ENCODE measurements at places on chromosomes 6 and 20. TPM values are rescaled to one million over a fixed set of nuclear protein-coding genes. Genes with fewer than 3 reads are reported as not detected.

The MROH8 gene
- 5.8 TPM for total RNA-seq

- DNase-seq = no peak
Observed at GRCh38 chr6:168887621-168888020, 366.0 kb downstream of the THBS2 start.

- peak; percentile 33 for DNase-seq
Observed at GRCh38 chr20:43458422-43458924, 777 bp downstream of the SRSF6 start.

The MAD2L1BP gene
- total RNA-seq = 68.4 TPM

DNA sequence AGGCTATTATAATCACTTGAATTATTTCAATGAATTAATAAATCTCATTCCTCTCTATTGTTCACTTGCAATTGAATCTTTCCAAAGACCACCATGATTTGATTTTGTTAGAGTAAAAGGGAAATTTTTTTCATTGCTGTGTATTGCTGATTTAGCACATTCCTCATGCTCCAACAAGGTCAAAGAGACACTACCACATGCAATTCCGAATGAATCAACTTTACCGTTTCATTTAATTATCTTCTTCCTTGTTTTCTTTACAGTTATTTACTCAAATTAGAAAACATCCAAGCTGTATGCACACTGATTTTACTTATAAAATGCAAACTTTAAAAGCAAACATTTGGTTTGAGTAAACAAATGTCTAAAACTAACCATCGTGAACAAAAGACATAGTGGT, 967 bp downstream of the KIAA0408 start:
- DNase-seq = no peak

DNA sequence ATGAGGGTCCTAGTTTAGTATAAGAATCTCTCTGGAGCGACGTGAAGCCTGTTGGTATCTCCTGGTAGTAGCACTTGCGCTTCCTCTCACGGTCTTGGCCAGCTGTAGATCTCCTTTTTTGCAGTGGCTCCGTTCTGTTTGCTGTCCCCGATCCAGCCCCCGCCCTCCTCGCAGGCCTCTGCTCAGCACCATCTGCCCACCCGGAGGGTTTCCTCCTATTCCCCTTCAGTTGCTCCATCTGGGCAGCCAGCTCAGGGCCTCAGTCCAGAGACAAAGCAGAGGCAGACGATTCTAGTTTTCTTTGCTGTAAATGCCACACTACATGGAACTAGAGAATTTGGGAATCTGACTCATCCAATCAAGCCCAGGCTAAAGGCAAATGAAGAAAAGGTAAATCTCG, 126.6 kb downstream of the TIAM2 start:
- peak; percentile 17 for DNase-seq

The PAX1 gene
- total RNA-seq = not detected

The IBTK gene
- total RNA-seq = 19.6 TPM

GRCh38 chr6:99485395-99485773, 29.8 kb downstream of the USP45 start:
- no peak for DNase-seq

DNA sequence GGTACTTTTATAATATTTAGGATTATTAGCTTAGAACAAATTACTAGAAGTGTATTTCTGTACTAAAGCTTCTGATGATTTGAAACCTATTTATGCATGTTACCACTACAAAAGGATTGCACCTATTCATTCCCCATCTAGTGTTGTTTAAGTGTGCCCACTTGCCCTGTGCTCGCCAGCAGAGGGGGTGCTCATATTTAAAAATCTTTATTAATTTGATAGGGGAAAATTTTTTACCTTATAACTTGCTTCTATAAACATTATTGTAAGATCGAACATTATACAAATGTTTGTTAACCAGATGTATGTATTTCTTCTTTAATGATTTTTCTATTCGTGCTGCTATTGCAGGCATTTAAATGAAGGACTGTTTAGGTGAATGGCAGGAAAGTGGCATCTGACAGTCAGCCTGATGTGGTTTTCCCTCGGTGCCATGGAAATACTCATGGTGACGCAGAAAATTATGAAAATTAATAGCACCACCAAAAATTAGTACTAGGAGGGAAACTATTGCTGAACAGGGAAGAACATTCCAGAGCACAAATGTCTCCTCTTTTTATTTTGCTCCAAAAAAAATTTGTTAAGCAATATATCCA, 44.1 kb upstream of the FNDC1 start:
- DNase-seq = no peak

- DNase-seq = peak; percentile 97
Observed at GRCh38 chr20:48283470-48284110, 498.3 kb upstream of the SULF2 start.

The OOEP gene
- total RNA-seq = not detected

- DNase-seq = peak; percentile 61
Observed at GRCh38 chr6:162119341-162119740, 608.2 kb downstream of the PRKN start.

- DNase-seq = no peak
Observed at GRCh38 chr6:164034602-164035140, 620.2 kb downstream of the QKI start.

DNA sequence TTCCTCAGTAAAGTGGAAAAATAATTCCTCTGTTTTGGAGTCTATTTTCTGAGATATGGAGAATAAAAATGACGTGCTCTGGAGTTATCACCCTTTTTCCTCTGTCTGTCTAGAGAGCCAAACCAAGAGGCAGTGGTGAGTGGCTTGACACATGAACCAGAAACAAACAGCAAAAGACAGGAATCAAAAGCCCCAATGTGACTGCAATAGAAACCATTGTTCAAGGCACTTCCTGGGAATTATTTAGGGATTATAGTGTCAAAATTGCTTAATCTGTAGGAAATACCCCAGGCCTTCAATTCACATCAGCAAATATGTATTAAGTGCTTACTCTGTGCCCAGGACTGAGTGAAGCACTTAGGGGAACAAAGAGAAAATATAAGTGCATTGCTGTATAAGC, 560.4 kb upstream of the JAG1 start:
- DNase-seq = no peak

The HCRTR2 gene
- total RNA-seq = not detected

The ARMC12 gene
- 4.1 TPM for total RNA-seq

DNA sequence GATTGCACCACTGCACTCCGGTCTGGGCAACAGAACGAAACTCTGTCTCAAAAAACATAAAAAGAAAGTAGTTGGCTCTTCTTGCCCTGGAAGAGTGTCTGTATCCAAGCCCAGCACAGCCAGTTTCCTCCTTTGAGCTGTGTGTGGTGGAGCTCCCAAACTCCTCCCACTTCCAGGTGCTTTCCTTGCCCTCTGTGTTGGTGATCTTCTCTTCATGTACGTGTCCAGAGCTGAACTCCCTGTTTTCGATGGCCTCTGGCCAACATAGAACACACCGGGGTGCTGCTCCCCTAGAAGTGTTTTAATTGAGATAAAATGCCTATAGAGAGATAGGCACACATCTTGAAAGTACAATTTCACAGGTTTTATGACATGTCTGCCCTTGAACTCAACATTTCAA, 16.7 kb upstream of the SGK2 start:
- no peak for DNase-seq

DNA sequence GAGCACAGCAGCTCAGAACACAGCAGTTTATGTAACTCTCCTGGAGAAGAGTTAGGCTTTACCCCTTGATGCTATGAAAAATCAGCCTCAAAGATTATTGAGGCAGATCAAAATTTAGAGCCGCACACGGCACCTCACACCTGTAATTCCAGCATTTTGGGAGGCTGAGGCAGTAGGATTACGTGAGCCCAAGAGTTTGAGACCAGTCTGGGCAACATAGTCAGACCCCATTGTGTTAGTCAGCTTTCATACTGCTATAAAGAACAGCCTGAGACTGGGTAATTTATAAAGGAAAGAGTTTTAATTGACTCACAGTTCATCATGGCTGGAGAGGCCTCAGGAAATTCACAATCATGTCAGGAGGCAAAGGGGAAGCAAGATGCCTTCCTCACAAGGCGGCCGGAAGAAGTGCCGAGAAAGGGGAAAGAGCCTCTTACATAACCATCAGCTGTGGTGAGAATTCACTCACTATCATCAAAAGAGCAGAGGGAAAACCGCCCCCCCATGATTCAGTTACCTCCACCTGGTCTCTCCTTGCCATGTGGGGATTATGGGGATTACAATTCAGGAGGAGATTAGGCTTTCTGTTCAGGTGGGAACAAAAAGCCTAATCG, 87.7 kb downstream of the SGK1 start:
- DNase-seq = no peak

GRCh38 chr20:64090165-64090564, 6.0 kb upstream of the LKAAEAR1 start:
- DNase-seq = no peak

The TM9SF4 gene
- total RNA-seq = 52.5 TPM

DNA sequence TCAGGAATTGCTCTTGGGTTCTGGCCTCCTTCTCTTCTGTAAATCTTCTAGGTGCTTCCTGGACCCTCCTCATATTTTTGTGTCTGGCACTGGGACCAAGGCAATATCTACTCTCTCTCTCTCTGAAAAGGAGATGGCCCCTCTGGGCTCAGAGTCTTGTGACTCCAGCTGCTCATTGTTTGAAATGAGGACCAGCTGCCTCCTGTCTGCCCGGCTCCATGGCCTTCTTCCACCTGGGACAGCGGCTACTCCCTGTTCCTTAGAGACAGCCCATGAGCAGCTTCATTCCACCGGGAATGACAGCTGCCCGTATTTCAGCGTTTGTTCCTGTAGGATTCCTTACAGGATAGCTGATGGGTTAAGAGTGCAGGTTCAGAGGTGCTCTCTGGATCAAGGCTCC, 2.9 kb downstream of the TGM3 start:
- no peak for DNase-seq

DNA sequence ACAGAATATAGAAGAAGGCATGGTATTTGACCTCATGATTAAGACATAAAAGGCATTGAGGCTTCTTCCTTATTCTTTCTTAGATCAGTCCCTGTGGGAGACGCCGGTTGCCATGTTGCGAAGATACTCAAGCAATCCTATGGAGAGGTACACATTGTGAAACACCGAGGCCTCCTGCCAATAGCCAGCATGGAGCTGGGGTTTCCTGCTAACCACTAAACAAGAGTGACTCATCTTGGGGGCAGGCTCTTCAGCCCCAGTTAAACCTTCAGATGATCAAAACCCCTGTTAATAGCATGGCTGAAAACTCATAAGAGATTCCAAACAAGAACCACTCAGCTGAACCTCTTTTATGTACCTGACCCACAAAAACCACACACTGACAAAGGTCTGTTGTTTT, 478.8 kb downstream of the CD83 start:
- peak; percentile 88 for DNase-seq

The CENPW gene
- total RNA-seq = 8.5 TPM

DNA sequence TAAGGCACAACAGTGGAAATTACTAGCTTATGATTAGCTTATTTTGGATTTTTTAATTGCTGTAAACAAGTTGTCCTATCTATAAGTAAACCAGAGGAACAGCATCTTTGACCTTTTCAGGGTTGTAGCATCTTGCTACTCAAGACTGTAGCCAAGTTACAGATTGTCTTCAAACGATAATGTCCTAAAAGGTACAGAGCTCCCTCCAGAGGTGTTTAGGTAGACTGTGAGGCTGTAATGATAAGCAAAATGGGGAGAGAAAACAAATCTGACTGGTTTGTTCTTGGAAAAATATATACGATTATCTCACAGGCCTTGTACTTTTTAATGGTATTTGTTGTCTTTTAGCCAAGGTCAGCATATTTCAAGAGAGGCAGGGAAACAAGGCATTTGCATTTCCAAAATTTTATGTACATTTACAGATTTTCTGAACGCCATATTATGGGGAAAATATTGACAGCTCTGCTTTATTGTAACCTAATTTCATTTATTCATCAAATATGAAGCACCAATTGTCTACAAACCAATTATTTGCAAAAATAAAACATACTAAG, 273.4 kb downstream of the MEI4 start:
- no peak for DNase-seq

- no peak for DNase-seq
Observed at GRCh38 chr6:154258064-154258757, 98.4 kb downstream of the IPCEF1 start.

The NHSL1 gene
- total RNA-seq = 8.4 TPM

- DNase-seq = peak; percentile 67
Observed at GRCh38 chr6:99334526-99335127, 14.8 kb downstream of the FAXC start.

DNA sequence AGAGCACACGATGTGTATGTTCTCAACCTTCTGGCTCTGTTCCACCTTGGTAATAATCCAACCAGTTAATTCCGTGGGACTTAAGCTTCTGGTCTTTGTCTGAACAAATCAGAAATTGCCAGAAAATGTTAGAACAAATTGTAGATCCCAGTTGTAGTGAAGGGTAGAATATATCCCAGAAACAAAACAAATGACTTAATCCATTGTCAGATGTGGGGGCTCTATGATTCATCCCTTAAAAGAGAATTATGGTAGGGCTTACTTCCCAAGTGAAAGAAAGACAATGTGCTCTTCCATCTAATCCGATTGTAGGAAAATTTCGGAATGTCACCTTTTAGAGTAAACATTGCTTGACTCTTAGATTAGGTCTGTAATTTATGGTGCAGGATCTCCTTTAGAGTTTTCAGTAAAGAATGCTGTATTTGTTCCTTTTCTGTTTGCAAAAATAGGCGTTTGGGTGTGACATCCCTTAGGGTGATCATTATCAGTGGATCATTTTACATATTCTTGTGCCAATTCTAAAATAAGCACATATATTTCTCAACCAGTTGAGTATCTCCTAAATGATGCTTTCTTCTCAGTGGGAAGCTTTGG, 234.5 kb upstream of the ZNF217 start:
- DNase-seq = peak; percentile 99

The SLC17A2 gene
- total RNA-seq = not detected

DNA sequence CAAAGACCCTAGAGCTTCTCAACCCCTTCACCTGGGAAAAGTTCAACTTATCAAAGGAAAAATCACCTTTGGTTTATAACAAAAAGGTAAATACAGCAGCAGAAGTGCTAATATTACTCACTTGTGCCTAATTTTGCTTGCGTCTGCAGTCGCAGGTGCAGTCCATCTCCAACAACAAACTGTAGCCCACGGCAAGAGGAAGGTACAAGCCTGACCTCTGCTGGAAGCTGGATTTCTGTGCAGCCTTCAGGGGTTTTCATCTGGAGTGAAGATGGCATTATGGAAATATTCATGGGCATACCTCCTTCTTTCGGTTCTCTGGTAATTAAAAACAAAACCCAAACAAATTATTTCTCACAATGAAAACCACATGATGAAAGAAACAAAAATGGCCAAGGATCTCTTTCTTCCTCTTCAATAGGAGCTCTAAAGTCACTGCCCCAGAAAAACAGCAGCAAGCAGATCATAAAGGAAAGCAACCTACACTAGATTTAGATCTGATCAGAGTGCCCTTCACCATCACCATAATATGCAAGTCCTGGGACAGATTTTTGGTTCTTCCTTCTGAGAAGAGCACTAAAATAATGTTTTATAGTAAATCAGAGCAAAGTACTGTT, 7.8 kb downstream of the UBE3D start:
- peak; percentile 66 for DNase-seq

GRCh38 chr6:34671801-34672656, 24.5 kb downstream of the ILRUN start:
- no peak for DNase-seq

- no peak for DNase-seq
Observed at GRCh38 chr20:17725094-17725835, 25.5 kb downstream of the BANF2 start.
